ENCODE measurements at places on chromosomes 12 and 14.
A peak's percentile ranks its signal among the peaks of the same experiment; 100 is the strongest.

DNA sequence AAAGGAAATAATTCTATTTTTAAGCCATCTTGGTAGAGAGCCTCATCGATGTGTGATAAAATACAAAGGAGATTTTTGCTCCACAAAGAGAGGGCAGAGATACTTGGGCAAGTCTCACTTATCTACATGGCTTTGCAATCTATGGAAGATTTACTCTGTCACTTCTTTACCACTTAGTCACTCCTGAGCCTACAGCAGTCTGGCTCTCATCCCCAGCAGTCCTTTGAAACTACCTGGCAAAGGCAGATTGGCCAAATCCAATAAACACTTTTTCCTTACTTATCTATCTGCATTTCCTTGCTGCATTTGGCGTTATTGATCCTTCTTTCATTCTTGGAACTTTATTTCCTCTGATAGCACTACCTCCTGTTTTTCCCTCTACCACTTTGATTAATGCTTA is 170.0 kb downstream of the TRHDE start:
- no peak for DNase-seq

- peak; percentile 83 for DNase-seq
These were observed 18.3 kb upstream of the NR4A1 start for GRCh38 chr12:52032804-52033445.

DNA sequence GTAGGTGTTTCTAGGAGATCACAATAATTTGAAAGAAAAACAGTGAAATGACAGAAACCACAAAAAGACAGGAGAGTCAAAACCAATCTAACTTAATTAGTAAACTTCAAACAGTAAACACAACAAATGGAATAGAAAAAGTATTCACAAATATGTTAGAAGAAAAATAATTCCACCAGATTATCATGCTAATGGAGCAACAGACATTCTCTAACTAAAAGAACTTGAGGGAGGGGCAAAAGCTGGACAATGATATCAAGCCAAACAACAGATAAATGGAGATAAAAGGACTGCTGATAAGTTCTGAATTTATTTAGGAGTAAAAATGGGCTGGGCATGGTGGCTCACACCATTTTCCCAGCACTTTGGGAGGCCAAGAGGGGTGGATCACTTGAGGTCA is 28.7 kb downstream of the CRY1 start:
- DNase-seq = no peak

GRCh38 chr14:80310938-80311750 is 99.8 kb upstream of the DIO2 start:
- no peak for DNase-seq

DNA sequence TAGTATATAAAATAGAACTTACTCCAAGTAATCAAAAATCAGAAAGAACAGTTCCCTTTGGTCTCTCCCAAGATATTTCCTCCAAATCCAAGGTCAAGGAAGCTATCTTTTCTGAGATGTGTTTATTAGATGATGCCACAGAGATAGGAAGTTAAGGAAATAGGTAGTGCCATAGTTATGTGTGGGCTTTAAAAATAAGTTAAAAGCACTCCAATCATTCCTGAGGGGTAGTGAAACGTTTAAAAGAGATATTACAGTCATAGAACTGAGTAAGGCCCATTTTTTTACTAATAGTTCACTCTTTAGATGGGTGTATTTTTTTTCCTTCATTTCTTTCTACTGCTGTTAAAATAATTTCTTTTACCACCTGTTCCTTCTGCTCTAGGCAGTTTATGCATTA is 1630.9 kb upstream of the SEL1L start:
- DNase-seq = no peak

- no peak for DNase-seq
These were observed 33.8 kb downstream of the SPTB start for GRCh38 chr14:64845878-64846277.
